ENCODE measurements at places on chromosomes 3 and 15. TPM values are rescaled to one million over a fixed set of nuclear protein-coding genes. Genes with fewer than 3 reads are reported as not detected.
A peak's percentile ranks its signal among the peaks of the same experiment; 100 is the strongest.

DNA sequence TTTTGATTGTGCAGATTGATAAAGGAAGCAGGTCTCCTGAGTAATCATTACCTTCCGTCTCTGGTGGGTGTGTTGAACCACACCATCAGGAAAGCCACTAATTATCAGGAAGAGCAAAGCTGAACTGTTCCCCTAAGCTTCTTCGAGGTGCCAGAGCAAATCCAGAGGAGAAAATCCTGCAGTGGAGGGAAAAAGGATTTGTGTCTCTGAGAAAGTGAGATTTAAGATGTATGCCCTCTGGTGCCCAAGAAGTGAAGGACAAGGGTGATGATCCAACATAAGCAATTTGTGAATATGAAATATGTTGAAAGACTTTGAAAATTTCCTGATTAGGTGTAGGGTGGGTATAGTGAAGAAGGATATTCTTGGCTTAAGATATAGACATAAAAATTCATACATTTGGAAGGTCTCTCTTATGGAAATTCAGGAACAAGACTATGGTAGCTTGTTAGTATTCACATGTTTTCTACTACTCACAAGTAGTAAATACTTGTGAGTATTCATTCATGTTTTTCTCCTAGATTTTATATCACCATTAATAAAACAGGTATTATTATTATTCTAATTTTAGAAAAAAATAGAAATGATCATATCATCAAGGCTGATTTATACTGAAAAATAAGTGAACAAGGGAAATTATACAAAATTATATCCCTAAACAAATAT lies 34.8 kb downstream of the COMMD2 start:
- peak; percentile 90 for DNase-seq

DNA sequence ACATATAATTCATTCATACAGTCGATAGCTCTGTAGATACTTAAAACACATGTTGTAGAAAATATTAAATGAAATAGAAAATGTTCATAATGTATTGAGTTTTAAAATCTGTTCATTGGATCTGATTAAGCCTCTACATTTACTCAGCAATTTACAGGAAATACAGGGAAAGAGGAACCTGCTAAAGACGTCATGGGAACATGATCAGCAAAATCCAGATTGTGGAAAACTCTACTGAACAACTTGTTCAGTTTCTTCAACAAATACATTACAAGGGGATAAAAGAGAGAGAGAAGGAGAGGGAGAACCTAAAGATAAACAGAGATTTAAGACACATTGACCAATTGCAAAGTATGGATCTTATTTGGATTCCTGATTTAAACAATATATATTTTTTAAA lies 46.7 kb downstream of the KLHL6 start:
- DNase-seq, result no peak

DNA sequence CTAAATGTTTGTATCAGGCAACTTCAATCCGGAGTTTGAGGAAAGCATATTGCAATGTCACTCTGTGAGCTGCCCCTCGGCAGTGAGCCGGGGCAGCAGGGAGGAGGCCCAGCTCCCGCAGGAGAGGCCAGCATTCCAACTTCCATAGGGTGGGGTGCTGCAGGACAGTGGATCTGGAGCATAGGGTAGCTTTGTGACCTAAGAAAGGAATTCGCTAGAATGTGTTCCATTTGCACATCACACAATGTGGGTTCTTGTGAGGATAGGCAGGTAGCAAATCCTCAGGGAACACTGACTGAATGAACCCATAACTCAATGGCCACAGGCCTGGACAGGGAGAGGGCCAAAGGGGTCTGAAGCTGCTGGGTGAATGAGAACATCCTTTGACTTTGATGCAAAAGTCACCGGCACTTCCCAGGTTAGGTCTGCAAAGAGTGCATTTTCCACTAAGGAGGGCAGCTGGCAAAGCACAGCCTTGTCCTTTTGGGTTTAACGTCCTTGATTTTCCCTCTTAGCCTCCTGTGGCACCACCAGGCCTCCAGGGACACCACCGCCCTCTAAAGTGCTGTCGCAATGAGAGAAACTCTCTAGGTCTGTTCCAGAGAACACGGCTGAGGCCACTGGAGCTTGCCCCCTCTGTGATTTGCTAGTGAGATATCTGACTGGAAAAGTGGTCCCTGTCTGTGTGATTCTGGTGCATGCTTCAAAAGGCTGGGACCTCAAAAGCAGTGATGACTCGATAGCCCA lies 36.2 kb downstream of the GABRB3 start:
- DNase-seq, result no peak

GRCh38 chr3:45642731-45643152 lies 46.5 kb upstream of the SACM1L start:
- DNase-seq, result no peak

DNA sequence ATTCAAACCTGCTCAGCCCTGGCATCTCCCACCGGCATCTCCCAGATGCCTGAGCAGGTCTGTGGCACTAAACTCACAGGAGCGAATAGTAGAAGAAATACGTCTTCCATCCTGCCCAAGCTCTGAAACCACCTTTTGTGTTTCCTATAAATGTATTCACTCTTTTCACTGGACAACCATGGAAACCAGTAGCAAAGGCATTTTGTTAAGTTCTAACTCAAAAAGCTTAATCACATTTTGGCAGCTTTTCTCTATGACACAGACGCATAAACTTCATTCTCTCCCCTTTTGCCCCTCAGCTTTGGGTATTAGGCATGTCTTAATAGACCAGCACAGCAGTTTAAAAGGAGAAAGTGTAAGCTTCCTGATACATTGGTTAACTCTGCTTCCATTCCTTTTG lies 24.5 kb upstream of the ARNT2 start:
- DNase-seq, result no peak

- peak; percentile 81 for DNase-seq
Measured at GRCh38 chr3:152272771-152273242, 4.1 kb downstream of the MBNL1 start.

DNA sequence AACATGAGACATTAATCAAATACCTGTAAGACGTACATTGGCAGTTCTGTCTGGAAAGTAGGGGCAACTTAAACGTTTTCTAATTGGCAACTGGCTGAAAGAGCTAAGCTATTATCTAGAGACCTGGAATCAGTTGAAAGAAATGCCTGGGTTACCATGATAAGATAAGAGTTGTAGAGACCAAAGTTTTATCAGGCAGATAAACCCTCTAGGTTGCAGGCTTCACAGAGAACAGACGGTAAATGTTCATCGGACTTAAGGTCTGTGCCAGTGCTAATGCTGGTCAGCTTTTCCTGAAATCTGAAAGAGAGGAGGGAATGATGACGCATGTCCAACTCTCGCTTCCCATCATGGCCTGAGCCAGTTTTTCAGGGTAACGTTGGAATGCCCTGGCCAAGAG lies 196.2 kb downstream of the ROBO2 start:
- no peak for DNase-seq

DNA sequence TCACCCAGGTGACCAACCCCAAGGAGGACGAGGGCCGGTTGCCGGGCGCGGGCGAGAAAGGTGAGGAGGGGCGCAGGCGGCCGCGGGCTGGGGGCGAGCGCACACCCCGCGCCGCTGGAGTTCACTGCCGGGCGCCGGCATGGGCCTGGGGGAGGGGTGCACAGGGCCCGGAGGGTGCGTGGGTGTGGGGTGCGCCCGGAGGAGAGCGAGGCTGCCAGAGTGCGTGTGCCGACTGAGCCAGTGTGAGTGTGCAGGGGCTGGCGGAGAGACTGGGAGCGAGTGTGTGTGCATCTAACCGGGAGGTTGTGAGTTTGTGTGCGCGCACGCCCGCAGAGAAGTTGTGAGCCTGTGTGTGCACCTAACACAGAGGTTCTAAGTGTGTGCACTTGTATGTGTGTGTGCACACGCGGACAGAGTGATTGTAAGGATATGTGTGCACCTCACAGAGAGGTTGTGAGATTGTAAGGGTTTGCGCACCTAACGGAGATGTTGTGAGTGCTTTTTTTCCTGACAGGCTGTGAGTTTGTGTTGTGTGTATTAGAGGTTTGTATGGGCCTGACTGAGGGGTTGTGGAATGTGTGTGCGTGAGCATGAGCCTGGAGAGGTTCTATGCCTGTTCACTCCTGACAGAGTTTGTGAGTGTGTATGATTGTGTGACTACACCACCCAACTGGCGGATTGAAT lies 681 bp downstream of the CTDSPL start:
- DNase-seq, result peak; percentile 64

DNA sequence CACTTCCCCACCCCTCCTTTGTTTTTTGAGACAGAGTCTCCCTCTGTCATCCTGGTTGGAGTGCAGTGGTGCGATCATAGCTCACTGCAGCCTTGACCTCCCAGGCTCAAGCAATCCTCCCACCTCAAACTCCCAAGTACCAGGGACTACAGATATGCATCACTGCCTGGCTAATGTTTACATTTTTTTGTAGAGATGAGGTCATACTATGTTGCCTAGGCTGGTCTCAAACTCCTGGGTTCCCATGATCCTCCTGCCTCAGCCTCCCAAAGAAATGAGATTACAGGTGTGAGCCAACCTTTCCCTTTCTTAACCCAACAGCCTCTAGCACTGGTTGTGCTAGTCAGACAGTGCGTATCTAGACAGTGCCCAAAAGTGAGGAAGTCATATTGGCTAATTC lies 6.4 kb upstream of the GATM start:
- DNase-seq, result no peak

DNA sequence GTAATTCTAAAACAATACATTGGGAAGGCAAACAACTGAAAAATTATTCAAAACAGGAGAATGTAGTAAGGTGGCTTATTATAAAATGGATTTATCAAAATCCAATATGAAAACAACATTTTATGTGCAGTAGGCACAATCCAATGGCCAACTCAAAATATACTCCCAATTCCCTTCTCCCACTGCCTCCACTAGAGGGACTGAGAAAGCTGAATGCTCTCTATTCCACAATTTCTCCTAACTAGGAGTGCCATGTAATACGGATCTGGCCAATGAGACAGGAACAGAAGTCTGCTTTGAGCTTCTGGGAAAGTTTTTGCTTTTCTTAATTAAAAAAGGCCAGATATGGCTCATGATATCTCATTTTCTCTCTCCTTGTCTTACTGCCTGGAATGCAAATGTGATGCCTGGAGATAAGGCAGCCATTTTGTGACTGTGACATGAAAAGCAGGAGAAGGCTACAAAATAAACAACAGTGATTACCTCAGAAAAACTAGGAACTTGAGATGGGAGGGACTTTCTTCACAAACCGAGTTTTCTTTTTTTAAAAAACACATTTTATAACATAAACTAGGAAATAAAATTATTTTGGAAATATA lies 18.8 kb upstream of the VGLL4 start:
- DNase-seq, result peak; percentile 36

- DNase-seq, result no peak
Measured at GRCh38 chr3:131597816-131598215, 95.0 kb upstream of the MRPL3 start.

DNA sequence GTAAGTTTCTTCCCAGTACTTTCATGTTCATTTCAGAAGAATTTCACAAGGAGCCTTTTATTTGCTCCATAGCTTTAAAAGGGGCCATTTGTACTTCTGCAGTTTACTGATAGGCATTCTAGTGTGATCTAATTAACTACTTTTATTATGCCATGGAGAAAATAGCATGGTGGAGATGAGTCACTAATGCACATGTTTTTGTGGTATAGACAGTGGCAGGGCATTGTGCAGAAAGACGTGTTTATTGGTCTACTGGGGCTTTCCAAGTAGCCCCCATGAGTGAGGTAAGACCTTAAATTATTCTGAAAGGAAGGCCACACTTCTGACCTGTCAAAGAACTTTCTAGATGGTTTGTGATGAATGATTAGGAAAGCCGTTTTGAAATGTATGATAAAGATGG lies 810.0 kb upstream of the NR2F2 start:
- DNase-seq, result no peak

GRCh38 chr3:30779686-30780287 lies 114.7 kb downstream of the GADL1 start:
- DNase-seq, result peak; percentile 50

DNA sequence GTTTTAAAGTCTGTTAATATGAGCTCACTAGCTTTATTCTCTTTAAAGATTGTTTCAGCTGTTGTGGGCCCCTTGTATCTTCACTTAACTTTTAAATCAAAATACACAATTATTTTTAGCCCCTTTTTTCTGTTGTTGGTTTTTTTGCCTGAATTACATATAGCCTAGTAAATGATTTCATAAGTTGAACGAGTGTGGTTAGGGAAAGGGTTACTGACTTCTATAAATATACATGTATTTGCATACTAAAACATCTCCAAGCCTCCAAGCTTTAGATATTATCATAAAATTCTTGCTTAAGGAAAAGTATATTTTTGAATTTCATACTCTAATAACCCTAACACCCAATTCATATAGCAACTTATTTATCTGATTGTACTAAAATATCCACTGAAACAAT lies 73.2 kb upstream of the ARL6 start:
- no peak for DNase-seq

GRCh38 chr3:160860346-160860745 lies 104.3 kb downstream of the PPM1L start:
- no peak for DNase-seq

DNA sequence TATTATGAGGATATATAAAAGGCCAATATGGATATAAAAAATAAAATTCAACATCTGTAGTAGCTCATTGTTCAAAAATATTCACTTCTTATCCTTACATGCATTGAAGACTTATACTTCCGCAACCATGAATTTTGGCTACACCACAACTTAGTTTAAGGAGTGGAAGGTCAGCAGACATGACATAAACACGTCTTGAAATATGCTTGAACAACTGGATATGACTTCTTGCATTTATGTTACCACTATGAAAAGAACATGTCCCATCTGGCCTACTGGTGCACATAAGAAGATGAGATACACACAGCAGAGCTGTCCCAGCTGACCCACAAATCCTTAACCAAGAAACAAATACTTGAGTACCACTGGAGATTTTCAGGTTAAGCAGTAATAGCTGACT lies 52.1 kb downstream of the MYO9A start:
- no peak for DNase-seq

- no peak for DNase-seq
Measured at GRCh38 chr3:52705438-52705687, 228 bp downstream of the GLT8D1 start.

- no peak for DNase-seq
Measured at GRCh38 chr3:113825090-113825489, 13.5 kb upstream of the GRAMD1C start.

GRCh38 chr3:77149382-77149781 lies 109.5 kb downstream of the ROBO2 start:
- no peak for DNase-seq

- peak; percentile 15 for DNase-seq
Measured at GRCh38 chr3:142935963-142936362, 27.5 kb downstream of the PAQR9 start.

- DNase-seq, result no peak
Measured at GRCh38 chr3:122281891-122282290, 43.2 kb upstream of the CSTA start.

GRCh38 chr15:63198371-63199250 lies 9.2 kb downstream of the RAB8B start:
- peak; percentile 85 for DNase-seq

- DNase-seq, result peak; percentile 55
Measured at GRCh38 chr3:105166893-105167292, 199.8 kb upstream of the ALCAM start.

Gene XIRP1
- 0.09 TPM for total RNA-seq

Gene PATL2
- 0.72 TPM for total RNA-seq

Gene RBPMS2
- total RNA-seq, result 0.09 TPM

Gene INSYN1
- 1.2 TPM for total RNA-seq

Gene CHRFAM7A
- 0.72 TPM for total RNA-seq

Gene MANF
- total RNA-seq, result 64.5 TPM

Gene CCK
- not detected for total RNA-seq

Gene FAH
- 38.1 TPM for total RNA-seq

All from fibroblast of the aortic adventitia (primary cell).